MCF 10A (cell line): ENCODE measurements at places on chromosomes 13 and 19.

GRCh38 chr19:46601318-46602224 is at the start of gene CALM3:
CALM3 (plus strand) TSS chr19:46601330; CDS start chr19:46601435, 105 bp downstream.
- peak within 1 kb of the TSS; percentile 100 for H3K27ac ChIP-seq
- H3K27me3 ChIP-seq, result no peaks in the 10 kb centered on the region
- peak within 1 kb of the TSS; percentile 96 for H3K4me3 ChIP-seq
- DNase-seq, result no peak
- H3K4me1 ChIP-seq, result peaks cover 4% of the 10 kb centered on the region

DNA sequence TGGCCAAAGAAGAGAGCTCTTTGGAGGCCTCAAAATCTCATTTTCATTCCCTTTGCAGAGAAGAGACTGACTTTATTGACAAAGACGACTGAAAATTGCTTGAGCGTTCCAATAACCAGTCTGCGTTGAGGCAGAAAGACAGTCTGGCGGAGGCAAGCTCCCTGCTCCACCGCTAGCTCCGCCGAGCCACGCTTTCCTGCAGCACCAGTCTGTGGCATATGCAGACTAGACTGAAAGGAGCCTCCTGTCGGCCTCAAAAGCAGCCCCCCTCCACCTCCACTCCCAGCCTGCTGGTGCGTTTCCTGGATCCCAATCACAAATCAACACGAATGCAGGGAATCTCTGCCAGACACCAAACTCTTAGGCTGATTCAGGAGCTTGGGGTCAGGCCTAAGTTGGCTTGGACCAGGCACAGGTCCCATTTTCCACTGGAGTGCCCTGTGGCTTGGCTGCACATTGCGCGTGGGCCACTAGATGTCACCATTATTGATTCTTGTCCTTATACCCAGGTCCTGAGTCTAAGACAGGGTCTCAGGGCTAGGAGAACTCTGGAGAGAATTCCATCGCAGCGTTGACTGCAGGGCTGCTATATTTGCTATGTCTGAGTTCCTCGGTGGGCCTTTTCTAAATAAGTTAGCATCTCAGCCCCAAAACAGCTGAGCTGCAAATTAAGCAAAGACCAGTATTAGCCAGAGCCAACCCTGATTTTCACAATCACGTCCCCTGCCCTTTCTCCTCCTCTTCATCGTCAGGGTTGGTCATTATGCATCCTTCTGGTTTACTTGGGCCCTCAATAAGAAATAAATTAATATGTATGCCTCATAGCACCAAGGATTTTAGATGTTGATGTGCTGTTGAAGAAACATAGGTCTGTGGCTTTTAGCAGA is 5.2 kb upstream of the ZNF507 start:
- H3K27me3 ChIP-seq, result no peaks in the 10 kb centered on the region
- DNase-seq, result peak; percentile 50
- no peak overlapping the region for H3K27ac ChIP-seq
- peaks cover 6% of the 10 kb centered on the region for H3K4me1 ChIP-seq

DNA sequence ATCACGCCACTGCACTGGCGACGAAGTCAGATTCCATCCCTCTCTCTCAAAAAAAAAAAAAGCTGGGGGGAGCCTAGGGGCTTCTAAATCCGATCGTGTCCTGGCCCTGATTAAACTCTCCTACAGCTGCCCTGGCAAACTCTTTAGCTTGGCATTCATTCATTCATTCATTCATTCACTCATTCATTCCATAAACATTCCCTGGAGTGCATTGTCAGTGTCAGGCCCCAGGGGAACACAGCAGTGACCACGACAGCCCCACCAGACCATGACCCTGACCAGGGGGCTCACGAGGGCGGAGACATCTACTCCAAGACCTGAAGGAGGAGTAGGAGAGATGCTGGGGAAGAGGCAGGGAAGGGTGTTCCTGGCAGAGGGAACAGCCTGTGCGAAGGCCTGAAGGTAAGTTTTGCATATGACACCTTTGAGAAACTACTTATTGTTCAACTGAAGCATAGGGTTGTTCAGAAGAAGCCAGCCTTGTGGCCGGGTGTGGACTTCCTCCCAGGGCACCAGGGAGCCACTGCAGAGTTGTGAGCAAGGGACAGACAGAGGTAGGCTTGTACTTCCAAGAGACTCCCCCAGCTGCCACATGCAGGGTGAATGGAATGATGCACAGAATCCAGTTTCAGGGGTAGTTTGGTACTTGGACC is 24.5 kb downstream of the CEACAM16 start:
- peaks cover 10% of the 10 kb centered on the region for H3K4me1 ChIP-seq
- no peak for DNase-seq
- H3K27ac ChIP-seq, result no peak overlapping the region

DNA sequence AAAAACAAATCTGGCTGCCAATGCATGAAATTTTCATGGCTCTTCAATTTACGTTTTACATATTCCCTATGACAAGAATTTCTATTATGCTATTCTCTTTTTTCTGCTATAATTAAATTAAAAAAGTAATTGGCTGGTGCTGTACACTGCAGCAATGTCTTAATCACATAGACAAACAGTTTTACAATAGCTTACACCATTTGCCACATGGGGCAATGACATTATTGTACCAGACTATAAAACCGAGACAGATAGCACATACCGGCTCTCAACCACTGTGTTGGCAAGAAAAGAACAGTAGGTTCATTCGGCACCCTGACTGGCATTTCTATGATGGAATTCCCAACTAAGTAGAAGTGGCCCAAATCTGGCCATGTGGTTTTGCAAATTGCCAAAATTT is 67.7 kb downstream of the DACH1 start:
- no peak for DNase-seq
- H3K36me3 ChIP-seq, result no peaks in the 10 kb centered on the region
- no peak overlapping the region for H3K4me3 ChIP-seq
- H3K27me3 ChIP-seq, result peaks cover 79% of the 10 kb centered on the region
- H3K4me1 ChIP-seq, result no peaks in the 10 kb centered on the region
- H3K27ac ChIP-seq, result no peak overlapping the region

DNA sequence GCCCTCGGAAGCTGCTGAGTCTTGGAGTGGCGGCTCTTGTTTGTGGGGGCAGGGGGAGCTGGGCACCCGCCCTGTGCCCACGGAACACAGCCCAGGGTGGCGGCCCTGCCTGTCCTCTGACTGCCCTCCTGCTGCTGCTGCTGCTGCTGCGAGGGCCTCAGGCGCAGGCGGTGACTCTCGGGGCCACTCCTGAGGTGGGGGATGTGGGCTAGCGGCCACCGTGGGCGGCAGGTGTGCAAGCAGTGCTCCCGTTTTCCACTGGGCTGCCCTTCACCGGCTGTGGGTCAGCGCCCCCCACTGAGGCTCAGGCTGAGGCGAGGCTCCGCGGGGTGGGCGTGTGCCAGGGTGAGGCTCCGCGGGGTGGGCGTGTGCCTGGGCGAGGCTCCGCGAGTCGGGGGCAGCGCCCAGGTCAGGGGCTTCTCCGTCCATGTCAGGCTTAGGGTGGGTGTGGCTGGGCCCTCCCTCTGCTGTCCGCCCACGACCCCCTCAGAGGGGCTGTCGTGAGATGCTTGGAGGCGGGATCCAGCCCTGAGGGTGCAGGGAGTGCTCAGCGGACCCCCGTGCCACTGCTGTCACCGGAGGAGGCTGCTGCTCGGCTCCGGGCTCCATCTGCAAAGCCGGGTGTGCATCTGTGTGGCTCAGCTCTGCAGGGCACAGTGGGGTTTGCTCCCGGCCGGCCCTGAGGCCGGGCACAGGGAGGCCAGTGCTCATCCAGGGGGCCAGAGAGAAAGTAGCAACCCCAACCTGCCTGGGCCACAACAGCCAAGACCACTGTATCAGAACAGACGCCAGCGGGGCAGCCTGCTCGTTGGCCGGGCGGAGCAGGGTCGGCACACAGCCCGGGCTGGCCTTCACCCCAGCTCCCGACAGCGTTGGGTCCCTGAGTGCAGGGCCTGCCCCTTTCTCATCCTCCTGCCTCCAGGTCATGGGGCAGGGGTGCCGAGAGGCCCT is 14.5 kb downstream of the CSNK1G2 start:
- H3K27ac ChIP-seq, result no peak overlapping the region
- no peaks in the 10 kb centered on the region for H3K4me1 ChIP-seq
- peaks cover 22% of the 10 kb centered on the region for H3K36me3 ChIP-seq
- no peak for DNase-seq
- no peak overlapping the region for H3K4me3 ChIP-seq

DNA sequence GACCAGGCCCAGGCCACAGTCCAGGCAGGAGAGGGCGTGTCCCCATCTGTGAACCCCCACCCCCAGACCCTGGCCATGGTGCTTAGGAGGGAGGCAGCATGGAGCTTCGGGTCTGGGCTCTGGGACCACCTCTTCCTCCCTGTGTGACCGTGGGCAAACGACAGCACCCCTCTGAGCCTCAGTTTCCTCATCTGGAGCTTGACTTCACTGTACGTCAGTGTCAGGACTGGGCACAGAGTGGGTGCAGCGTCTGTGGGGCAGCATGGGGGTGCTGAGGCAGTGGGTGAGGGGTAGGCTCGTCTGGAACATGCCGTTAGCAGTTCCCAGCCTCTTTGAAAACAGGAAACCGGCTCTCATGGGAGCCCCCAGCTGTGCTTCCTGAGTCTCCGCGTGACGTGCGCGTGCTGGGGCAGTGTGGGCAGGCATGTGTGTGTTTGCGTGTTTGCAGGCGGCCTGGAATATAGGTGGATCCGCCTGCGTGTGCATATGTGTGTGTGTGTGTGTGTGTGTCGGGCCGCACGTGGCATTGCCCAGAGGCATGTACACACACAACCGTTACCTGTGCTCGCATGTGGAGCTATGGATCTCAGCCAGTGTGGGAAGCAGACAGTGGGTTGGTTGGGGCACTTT is 15.8 kb downstream of the ARRDC2 start:
- H3K27ac ChIP-seq, result no peak overlapping the region
- no peak for DNase-seq
- no peak overlapping the region for H3K4me3 ChIP-seq
- peaks cover 8% of the 10 kb centered on the region for H3K36me3 ChIP-seq
- peaks cover 33% of the 10 kb centered on the region for H3K4me1 ChIP-seq

DNA sequence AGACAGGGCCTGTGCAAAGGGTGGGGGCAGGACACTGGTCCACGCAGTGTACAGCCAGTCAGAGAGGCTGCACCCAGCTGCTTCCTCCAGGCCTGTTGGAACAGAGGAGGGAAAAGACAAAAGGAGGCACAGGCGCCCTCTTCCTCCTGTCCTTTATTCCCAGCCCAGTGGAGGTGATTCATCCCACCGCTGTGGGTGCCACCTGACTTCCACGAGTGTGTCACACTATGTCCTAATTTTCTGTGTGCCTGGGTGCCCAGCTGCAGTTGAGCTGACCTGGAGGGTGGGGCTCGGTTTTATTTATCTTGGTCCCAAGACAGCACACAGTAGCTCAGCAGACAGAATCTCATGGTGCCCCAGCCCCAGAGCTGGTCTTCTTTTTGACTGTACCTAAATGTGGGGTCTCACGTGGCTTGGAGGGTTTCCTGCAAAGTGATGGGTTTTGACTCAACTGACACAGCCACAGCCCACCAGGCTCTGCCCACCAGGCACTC is 9.0 kb downstream of the EPS15L1 start:
- peaks cover 25% of the 10 kb centered on the region for H3K4me1 ChIP-seq
- H3K27ac ChIP-seq, result peak overlapping the region; percentile 72
- DNase-seq, result peak; percentile 82
- H3K36me3 ChIP-seq, result peaks cover 20% of the 10 kb centered on the region
- H3K27me3 ChIP-seq, result no peaks in the 10 kb centered on the region
- peak overlapping the region; percentile 38 for H3K4me3 ChIP-seq

GRCh38 chr13:90493667-90494066 is 853.8 kb upstream of the MIR17HG start:
- H3K4me1 ChIP-seq, result no peaks in the 10 kb centered on the region
- no peaks in the 10 kb centered on the region for H3K27me3 ChIP-seq
- H3K4me3 ChIP-seq, result no peak overlapping the region
- H3K36me3 ChIP-seq, result no peaks in the 10 kb centered on the region
- no peak overlapping the region for H3K27ac ChIP-seq

DNA sequence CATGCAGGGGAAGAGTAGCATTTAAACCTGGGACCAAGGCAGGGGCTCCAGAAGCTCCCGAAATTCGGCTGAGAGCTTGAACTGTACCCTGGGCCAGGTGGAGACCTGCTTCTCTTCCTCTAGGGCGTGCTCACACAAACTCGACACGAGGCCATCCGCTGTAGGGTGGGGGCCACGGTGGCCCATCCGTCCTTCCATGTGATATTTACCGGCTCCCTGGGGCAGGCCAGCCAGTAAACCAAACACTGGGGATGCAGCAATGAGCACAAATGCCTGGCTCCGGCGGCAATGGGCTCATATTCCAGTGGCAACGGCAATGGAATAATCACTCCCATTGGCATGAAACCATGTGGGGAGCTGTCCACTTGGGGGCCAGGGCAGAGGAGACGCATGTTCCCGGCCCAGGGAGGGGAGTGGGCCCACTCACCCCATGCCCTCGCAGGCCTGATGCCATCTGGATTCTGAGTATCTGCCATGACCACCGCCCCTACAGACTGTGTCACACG is 10.8 kb downstream of the SH3GL1 start:
- H3K36me3 ChIP-seq, result peaks cover 41% of the 10 kb centered on the region
- H3K27me3 ChIP-seq, result no peaks in the 10 kb centered on the region
- H3K27ac ChIP-seq, result peak overlapping the region; percentile 93
- H3K4me1 ChIP-seq, result peaks cover 44% of the 10 kb centered on the region

DNA sequence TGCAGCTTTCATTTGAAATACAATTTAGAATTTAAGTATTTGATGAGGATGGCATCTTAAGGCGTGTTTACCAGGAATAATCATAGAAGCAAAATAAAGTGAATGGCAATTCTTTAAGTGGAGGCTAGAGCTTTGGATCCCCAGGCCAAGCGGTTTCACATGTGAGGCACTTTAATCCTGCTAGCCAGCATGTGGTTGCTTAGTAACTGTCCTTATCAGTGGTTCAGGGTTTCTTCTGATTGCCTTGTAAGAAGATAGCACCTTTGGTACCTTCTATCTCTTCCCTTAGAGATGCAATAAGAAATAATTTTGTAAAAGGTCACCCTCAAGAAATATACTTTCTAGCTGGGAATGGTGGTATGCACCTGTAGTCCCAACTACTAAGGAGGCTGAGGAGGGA is 38.9 kb upstream of the SERP2 start:
- H3K27ac ChIP-seq, result no peak overlapping the region
- DNase-seq, result no peak
- no peaks in the 10 kb centered on the region for H3K36me3 ChIP-seq

- no peaks in the 10 kb centered on the region for H3K27me3 ChIP-seq
- no peak overlapping the region for H3K27ac ChIP-seq
- H3K4me1 ChIP-seq, result peaks cover 9% of the 10 kb centered on the region
- peaks cover 85% of the 10 kb centered on the region for H3K36me3 ChIP-seq
- DNase-seq, result no peak
Measured at GRCh38 chr19:8487137-8487851, 15.1 kb downstream of the PRAM1 start.

DNA sequence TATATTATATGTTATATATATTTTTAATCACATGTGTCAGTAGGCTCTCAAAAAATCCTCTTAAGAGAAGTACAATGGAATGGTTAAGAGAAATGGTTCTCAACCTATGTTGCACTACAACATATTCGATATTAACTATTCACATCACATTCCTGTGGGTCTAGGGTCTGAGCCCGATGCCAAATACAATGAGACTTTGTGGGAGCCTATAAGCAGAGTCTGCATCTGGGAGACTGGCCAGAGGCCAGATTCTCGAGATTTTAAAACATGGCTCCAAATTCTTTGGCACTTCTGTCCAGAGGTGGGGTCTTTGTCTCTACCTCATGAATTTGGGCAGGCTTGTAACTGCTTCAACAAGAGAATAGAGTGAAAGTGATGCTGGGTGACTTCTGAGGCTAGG is 79.4 kb upstream of the NBEA start:
- DNase-seq, result no peak
- H3K27me3 ChIP-seq, result no peaks in the 10 kb centered on the region
- no peaks in the 10 kb centered on the region for H3K36me3 ChIP-seq
- no peak overlapping the region for H3K27ac ChIP-seq
